Ascending aorta (tissue), 2 donors: ENCODE measurements at places on chromosomes 2 and 18. TPM values are rescaled to one million over a fixed set of nuclear protein-coding genes. Genes with fewer than 3 reads are reported as not detected.

Gene SERPINB3
- total RNA-seq = 0.21 TPM

Gene OXER1
- total RNA-seq = 0.32 TPM

Gene PSTPIP2
- total RNA-seq = 1.6 TPM

DNA sequence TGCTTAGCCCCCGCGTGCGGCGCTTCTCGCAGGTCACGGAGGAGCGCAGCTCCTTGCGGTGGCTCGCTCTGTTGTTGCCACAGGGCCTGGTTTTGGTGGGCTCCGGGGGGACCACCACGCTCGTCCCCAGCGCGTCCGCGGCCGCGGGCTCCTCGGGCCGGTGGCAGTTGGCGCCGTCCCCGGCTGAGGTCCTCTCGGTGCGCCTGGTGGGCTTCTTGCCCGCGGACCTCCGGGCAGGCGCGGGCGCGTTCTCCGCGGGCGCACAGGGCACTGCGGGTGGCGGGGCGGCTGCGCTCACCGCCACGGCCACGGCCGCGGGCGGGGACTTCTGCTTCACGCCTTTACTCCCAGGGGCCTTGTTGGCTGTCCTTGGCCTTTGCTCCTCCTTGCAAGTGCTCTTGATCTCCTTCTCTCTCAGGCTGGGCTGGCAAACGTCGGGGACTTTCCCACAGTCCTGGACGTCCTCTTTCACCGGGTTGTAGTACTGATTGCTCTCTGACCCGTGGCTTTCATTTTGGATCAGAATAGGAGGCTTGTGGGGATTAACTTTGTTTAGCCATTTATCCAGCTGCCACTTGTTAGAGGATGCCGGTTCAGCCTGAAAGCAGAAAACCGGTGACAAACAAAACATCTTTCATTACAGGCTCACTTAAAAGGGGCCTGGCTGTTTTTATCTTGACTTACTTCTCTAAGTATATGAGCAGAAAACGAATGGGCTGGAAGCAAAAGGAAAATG, 104.0 kb upstream of the REV1 start:
- H3K4me3 ChIP-seq = no peak overlapping the region
- H3K27me3 ChIP-seq = no peaks in the 10 kb centered on the region
- no peak for DNase-seq

DNA sequence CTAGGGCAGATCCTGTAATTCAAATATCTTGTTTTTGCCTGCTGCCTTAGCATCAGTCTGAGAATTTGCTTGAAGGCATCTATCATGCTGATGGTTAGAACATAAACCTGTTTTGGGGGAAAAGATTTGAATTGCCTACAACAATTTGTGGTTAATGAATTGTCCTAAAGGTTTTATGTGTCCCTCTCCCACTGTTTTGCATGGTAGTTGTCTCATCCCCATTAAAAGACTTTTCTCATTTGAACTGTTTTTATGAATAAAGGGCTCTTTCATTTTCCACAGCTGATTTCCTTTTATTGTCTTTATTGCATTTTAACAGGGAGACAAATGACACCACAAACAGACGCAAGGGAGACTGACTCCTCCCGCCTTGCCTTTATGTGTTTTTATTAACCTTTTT, 275.6 kb downstream of the PIK3C3 start:
- H3K27ac ChIP-seq = no peak overlapping the region
- no peak for DNase-seq

DNA sequence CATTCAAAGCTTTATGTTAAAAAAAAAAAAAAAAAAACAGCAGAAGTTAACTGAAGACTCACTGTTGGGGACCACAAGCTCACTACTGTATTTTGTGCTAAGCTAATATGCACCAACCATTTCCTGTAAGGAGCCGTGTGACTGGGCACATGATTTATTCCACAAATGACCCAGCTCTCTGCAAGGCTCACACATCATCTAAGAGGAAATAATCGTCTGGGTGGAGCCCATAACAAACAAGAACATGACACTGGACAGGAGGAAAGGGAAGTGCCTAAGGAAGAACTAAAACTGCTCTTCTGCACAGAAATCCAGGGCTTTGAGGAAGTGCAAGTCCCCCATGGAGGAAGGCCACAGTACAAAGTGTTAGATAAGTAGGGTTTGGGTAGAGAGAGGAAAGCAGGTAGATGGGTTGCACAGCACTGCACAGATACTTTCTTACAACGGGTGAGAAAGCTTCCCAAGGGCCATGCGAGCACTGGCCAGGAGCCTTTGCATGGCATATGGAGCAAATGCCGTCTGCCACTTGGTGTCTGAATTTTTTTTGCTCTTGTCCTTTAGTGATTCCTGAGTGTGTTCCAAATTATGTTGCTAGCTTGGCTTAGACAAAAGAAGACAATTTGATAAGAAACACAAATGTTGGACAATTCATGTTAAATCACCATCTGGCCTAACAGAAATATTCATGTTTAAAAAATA, 24.4 kb downstream of the NFE2L2 start:
- peak overlapping the region; percentile 1 for H3K4me3 ChIP-seq
- H3K27me3 ChIP-seq = no peaks in the 10 kb centered on the region
- H3K4me1 ChIP-seq = peaks cover 81% of the 10 kb centered on the region
- H3K27ac ChIP-seq = peak overlapping the region; percentile 90

DNA sequence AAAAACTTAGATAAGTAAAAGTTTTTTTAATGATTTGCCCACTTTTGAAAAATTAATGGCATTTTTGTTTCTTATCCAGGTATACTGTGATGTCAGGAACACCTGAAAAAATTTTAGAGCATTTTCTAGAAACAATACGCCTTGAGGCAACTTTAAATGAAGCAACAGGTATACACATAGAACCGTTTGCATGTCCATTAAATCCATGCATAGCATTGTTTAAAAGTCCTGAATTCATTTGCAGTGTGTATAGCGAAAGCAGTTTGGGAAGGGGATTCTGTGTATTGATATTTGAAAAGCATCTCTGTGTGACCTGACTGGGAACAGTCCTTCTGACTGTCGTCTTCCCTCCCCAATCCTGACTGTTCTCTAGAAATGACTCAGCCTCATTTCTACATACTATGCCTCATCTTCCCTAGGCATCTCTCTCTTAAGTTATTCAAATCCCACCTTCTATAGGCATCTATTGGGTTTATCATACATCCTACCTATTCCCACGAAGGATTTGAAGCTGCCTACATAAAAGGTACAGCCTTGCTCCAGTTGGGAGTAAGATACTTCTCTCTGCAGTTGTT, 79.2 kb upstream of the MAP3K20 start:
- H3K4me3 ChIP-seq = no peak overlapping the region
- H3K4me1 ChIP-seq = peaks cover 8% of the 10 kb centered on the region
- no peaks in the 10 kb centered on the region for H3K36me3 ChIP-seq
- H3K27ac ChIP-seq = no peak overlapping the region

DNA sequence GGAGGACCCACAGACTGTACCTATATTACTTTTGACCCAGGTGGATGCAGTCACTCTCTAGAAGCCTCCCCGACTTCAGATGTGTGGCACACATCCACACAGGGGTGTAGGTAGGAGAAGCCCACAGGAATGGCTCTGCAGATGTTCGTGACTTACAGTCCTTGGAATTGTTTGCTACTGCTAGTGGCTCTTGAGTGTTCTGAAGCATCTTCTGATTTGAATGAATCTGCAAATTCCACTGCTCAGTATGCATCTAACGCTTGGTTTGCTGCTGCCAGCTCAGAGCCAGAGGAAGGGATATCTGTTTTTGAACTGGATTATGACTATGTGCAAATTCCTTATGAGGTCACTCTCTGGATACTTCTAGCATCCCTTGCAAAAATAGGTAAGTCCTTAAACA, 605 bp downstream of the SLC9A4 start:
- no peaks in the 10 kb centered on the region for H3K27me3 ChIP-seq
- no peak for DNase-seq
- H3K36me3 ChIP-seq = no peaks in the 10 kb centered on the region
- H3K4me1 ChIP-seq = no peaks in the 10 kb centered on the region
- no peak overlapping the region for H3K4me3 ChIP-seq

- no peak for DNase-seq
- H3K27me3 ChIP-seq = no peaks in the 10 kb centered on the region
- H3K36me3 ChIP-seq = no peaks in the 10 kb centered on the region
- H3K4me3 ChIP-seq = no peak overlapping the region
Observed at GRCh38 chr2:160940271-160940670, 220.0 kb upstream of the TANK start.

- DNase-seq = no peak
- no peak overlapping the region for H3K27ac ChIP-seq
- no peaks in the 10 kb centered on the region for H3K36me3 ChIP-seq
- H3K4me1 ChIP-seq = no peaks in the 10 kb centered on the region
Observed at GRCh38 chr2:134912361-134912760, 6.3 kb upstream of the CCNT2 start.

DNA sequence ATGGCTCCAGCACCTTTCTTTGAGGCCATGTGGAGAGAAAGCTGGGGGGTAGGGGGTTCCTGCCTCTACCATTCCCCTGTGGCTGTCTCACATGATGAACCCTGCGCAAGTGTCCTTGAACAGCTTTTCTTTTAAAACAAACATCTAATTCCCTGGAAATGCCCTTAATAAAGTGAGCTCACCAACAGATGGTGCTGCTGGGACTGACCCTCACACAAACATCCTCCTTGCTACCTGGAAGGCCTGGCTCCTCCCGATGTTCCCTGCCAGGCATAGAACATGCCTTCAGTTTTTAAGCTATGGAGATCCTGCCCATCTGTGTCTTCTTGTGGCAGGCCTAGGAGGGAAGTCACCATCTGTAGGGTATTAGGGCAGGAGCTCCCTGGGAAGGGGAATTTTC, 60.7 kb upstream of the GATA6 start:
- no peaks in the 10 kb centered on the region for H3K36me3 ChIP-seq
- no peak overlapping the region for H3K4me3 ChIP-seq
- no peaks in the 10 kb centered on the region for H3K27me3 ChIP-seq
- DNase-seq = no peak

GRCh38 chr2:19675856-19676460, 225.8 kb downstream of the TTC32 start:
- H3K4me3 ChIP-seq = no peak overlapping the region
- peaks cover 18% of the 10 kb centered on the region for H3K4me1 ChIP-seq
- H3K27me3 ChIP-seq = no peaks in the 10 kb centered on the region
- no peak overlapping the region for H3K27ac ChIP-seq
- DNase-seq = no peak
